ENCODE measurements at places on chromosomes 5 and 9. TPM values are rescaled to one million over a fixed set of nuclear protein-coding genes. Genes with fewer than 3 reads are reported as not detected.

DNA sequence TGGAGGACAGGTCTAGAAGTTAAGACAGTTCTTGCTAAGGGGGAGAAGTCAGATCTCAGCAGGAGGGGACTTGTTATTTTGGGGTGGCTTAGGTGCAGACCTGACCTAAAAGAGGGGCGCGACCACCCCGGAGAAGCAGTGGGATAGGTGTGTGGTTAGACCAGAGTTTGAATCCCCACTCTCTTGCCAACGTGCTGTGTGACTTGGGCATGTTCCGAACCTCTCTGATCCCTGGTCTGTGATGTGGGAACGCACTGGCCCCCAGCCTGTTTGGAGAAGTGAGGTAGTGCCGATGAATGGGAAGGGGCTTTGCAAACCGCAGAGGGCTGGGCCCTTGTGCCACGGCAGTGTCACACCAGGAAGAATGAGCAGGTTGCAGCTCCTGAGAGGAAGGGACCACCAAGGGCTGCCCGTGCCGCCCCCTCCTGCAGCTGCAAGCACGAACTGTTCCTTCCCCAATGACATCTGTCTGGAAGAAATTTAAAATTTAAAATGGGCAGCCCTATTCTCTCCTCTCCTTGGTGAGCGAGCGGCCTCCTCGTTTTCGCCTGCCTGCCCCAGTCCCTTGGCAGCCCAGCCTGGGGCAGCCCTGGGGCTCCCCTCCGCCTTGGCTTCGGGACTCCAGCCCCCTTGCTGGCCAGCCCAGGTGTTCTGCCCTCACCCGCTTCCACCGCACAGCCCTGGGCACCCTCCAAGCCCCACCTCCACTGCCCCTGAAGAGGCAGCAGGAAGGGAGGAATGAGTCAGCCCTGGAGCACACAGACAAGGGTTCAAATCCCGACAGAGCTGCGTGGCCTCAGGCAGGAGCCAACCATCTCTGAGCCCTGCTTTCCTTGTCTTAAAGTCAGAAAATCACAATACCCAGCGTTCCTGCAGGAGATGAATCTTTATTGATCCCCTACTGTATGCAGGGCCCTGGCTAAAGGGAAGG is 1.6 kb downstream of the FIBCD1 start:
- no peak overlapping the region for H3K27ac ChIP-seq
- no peak overlapping the region for H3K4me3 ChIP-seq
- DNase-seq: no peak
- H3K36me3 ChIP-seq: no peaks in the 10 kb centered on the region
- H3K4me1 ChIP-seq: no peaks in the 10 kb centered on the region

Gene GABRA6
- not detected for total RNA-seq

DNA sequence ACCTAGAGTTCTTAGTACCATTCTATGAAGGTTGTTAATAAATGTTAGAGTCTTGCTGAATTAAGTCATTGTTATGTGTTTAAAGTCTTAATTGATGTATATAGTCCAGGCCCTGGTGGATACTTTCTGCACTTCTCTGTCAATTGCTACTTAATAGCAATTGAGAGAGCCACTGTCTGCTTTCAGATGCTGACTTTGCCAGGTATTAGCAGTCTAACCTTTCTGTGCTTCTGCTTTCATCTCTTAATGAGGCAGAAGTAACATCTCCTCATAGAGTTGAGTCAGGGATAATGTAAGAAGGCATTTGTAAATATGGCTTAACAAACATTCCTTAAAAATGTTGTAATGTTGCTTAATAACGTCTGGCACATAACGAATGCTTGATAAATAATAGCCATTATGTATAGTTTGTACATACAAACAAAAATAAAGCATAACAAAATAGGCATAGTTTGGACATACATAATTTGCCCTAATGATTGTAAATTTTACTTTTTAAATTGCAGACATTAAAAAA is 28.3 kb downstream of the RASGRF2 start:
- no peak overlapping the region for H3K4me3 ChIP-seq
- DNase-seq: no peak
- no peaks in the 10 kb centered on the region for H3K27me3 ChIP-seq
- H3K36me3 ChIP-seq: no peaks in the 10 kb centered on the region

Gene ENHO
- not detected for total RNA-seq

Gene GRXCR2
- not detected for total RNA-seq

DNA sequence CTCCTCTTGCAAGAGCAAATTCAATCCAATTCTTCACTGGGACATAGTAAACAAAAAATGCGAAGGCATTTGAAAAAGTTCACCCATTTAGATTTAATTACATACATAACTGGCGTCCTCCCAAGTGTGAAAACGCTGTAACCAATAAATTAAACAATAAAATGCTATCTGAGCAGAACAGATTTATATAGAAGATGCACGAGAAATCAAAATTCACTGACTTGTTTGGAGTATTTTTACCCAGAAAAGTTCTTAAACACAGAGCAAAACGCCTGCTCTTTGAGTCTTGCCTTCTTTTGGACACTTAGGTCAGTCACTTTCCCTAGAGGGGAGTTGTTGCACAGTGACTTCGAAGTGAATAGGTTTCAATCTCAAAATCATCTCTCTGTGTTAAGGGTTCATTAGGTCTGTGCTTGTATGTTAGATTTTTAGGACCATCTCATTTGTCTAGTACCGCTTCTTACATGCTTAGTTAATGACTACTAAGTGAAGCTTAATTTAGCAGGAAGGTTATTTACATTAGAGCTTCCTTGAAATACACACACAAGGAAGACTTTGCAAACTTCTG is 1.9 kb downstream of the ALDH1A1 start:
- H3K4me3 ChIP-seq: peak overlapping the region; percentile 54
- no peaks in the 10 kb centered on the region for H3K36me3 ChIP-seq
- peaks cover 49% of the 10 kb centered on the region for H3K4me1 ChIP-seq
- H3K27ac ChIP-seq: peak overlapping the region; percentile 88
- no peak for DNase-seq

Gene UBQLN1
- 104 TPM for total RNA-seq

GRCh38 chr5:10503321-10503720 is 60.5 kb upstream of the ANKRD33B start:
- no peaks in the 10 kb centered on the region for H3K36me3 ChIP-seq
- H3K27me3 ChIP-seq: no peaks in the 10 kb centered on the region
- H3K27ac ChIP-seq: no peak overlapping the region
- no peaks in the 10 kb centered on the region for H3K4me1 ChIP-seq
- no peak for DNase-seq

Gene IDNK
- 5.7 TPM for total RNA-seq

DNA sequence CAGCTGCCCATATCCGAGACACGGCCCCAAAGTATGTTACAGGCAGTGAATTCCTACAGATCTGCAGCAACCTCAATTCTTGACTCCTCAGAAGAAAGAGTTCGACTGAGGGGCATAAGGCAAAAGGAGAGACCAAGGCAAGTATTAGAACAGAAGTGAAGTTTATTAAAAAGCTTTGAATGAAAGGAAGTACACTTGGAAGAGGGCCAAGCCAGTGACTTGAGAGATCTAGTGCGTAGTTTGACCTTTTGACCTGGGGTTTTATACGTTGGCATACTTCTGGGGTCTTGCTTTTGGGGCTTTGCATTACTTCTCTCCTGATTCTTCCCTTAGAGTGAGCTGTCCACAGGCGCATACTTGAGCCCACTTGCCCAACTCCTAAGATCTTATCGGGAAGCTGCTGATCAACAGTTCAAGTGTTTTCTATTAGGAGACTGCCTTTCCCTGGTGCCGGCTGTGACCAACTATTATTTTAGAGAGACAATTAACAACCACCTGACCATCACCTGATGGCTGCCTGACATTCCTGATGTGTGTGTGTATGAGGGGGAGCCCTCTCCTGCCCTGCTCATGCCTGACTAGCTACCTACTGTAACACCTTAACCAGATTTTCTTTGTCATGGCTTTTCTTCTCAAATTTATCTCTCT is 1.5 kb upstream of the DEPDC1B start:
- H3K4me1 ChIP-seq: peaks cover 7% of the 10 kb centered on the region
- H3K4me3 ChIP-seq: no peak overlapping the region
- no peak overlapping the region for H3K27ac ChIP-seq
- no peaks in the 10 kb centered on the region for H3K27me3 ChIP-seq
- no peak for DNase-seq

Gene FOXI1
- total RNA-seq: not detected

GRCh38 chr5:56190497-56190896 is 42.6 kb downstream of the ANKRD55 start:
- H3K27ac ChIP-seq: no peak overlapping the region
- no peaks in the 10 kb centered on the region for H3K4me1 ChIP-seq
- no peaks in the 10 kb centered on the region for H3K36me3 ChIP-seq
- H3K4me3 ChIP-seq: no peak overlapping the region
- no peaks in the 10 kb centered on the region for H3K27me3 ChIP-seq

Data from sigmoid colon (tissue), 7 donors.